ENCODE measurements at places on chromosomes 4 and X. TPM values are rescaled to one million over a fixed set of nuclear protein-coding genes. Genes with fewer than 3 reads are reported as not detected.

The DAPP1 gene
- 29.8 TPM for total RNA-seq

The ACE2 gene
- total RNA-seq: not detected

The STATH gene
- not detected for total RNA-seq

The REELD1 gene
- total RNA-seq: not detected

The CMC4 gene
- total RNA-seq: 3.7 TPM

The PPP4R3C gene
- total RNA-seq: not detected

The FBXO8 gene
- total RNA-seq: 20.5 TPM

The SOX3 gene
- not detected for total RNA-seq

The GLRB gene
- total RNA-seq: not detected

The NAA11 gene
- total RNA-seq: not detected

The RNF4 gene
- 111 TPM for total RNA-seq

The RAB9B gene
- 0.22 TPM for total RNA-seq

The MAGIX gene
- 0.57 TPM for total RNA-seq

The AREG gene
- 9.3 TPM for total RNA-seq

The RRH gene
- 0.27 TPM for total RNA-seq

The CT55 gene
- total RNA-seq: not detected

The ODAPH gene
- not detected for total RNA-seq

The TACR3 gene
- total RNA-seq: not detected

The LDB2 gene
- total RNA-seq: not detected

The PASD1 gene
- total RNA-seq: not detected

The ZNF718 gene
- total RNA-seq: 5.5 TPM

The NOX1 gene
- total RNA-seq: not detected

The VCX2 gene
- not detected for total RNA-seq

The HTRA3 gene
- total RNA-seq: not detected

The BCORL1 gene
- 5.5 TPM for total RNA-seq

The SLC6A14 gene
- not detected for total RNA-seq

The TMPRSS11A gene
- total RNA-seq: not detected
